ENCODE measurements at places on chromosomes 13 and 19.

GRCh38 chr13:25429466-25429865, 57.7 kb downstream of the ATP8A2 start:
- no peak for DNase-seq

GRCh38 chr13:97695684-97696083, 257.8 kb upstream of the IPO5 start:
- no peak for DNase-seq

- no peak for DNase-seq
Observed at GRCh38 chr19:1287354-1288225, 1.9 kb downstream of the EFNA2 start.

- DNase-seq: no peak
Observed at GRCh38 chr19:40641281-40641680, 40.1 kb downstream of the LTBP4 start.

DNA sequence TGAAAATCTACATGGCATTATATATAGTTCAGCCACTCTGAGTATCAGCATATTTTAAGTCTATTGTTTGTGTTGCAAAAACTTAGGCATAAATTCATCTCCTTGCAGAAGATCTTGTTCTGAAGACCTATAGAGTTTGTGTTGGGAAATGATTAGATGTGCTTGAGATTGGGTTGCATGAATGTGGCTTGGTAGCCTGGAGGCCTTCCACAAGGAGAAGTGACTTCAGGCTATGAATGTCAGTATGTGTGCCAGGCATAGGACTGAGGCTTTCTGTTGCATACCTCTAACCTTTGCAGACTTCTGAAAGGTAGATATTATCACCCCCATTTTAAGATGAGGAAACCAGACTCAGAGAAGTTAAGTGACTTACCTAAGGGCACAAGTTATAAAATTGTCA, 188.6 kb downstream of the OLFM4 start:
- DNase-seq: no peak

- no peak for DNase-seq
Observed at GRCh38 chr13:41386211-41386610, 71.1 kb upstream of the RGCC start.

DNA sequence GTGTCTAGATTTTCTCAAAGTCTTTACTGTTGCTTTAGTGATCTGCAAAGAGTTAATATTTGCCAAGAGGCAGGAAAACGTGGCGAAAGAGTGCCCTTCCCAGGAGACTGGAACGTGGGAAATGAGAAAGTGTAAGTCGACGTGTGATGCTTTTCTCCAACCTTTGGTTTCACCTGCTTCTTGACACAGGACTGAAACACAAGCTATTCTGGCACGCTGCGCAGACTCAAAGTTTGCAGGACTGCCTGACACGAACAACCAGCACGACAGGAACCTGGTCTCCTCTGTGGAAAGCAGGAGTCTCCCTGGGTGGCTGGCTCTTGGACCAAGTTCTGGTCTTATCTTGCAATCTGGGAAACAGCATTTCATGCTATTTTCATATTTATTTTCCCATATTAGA, 28.6 kb downstream of the RFXAP start:
- DNase-seq: no peak

GRCh38 chr19:54257116-54257480, at the start of gene LILRB5:
TSS of gene LILRB5 (minus strand) at chr19:54257273. CDS start at chr19:54257193, 80 bp downstream.
- no peak for DNase-seq

- DNase-seq: no peak
Observed at GRCh38 chr19:14088634-14089411, 1.7 kb downstream of the SAMD1 start.

GRCh38 chr19:10744253-10744798, 26.4 kb downstream of the DNM2 start:
- DNase-seq: no peak

DNA sequence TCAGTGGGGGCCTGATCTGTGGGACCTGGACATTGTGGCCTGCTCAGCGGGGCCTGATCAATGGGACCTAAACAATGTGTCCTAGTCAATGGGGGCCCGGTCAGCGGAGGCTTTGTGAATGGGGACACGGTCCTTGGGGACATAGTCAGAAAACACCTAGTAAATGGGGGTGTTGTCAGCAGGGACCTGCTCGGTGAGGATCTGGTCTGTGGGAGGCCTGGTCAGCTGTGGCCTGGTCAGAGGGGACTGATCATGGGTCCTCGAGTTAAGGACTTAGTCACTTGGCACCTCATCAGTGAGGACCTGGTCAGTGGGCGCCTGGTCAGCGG, 44.5 kb upstream of the TPM4 start:
- no peak for DNase-seq

DNA sequence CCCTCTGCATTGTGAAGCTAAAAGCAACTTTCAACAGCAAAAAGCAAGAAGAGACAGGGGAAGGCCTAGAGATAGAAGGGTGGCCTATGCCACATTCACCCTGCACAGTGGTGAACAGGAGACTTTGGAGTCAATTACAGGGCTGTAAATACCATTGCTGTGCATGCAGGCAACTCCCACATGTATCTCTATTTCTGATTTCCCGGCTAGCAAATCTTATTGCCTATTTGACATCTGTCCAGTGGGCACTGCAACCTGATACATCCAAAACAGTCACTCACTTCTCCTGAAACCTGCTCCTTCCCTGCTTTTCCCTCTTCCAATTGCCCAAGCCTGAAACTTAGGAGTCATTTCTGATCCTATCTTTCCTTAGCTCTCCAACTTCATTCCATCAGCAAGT, 13.4 kb downstream of the RUBCNL start:
- no peak for DNase-seq

DNA sequence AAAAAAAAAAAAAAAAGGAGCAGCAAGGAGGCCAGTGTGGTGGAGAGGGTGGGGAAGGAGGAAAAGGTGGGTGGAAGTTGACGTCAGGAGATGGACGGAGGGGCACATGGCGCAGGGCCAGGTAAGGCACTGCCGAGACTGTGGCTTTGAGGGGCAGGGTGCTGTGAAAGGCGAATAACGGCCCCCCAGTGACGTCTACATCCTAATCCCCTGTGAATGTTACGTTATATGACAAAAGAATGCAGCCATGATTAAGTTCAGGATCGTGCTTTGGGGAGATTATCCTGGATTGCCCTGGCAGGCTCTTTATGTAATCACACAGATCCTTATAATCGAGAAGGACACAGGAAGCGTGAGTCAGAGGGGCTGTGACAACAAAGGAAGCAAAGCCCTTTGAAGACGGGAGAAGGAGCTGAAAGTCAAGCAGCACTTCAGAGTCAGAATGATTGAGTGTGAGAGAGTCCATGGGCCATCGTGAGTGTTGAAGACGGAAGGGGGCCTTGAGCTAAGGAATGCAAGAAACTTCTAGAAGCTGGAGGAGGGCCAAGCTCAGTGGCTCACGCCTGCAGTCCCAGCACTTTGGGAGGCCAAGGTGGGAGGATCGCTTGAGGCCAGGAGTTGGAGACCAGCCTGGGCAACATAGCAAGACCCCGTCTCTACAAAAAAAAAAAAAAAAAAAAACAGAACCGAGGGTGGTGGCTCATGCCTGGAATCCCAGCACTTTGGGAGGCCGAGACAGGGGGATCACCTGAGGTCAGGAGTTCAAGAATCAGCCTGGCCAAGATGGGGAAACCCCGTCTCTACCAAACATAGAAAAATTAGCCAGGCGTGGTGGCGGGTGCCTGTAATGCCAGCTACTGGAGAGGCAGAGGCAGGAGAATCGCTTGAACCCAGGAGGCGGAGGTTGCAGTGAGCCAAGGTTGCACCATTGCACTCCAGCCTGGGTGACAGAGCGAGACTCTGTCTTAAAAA, 13.8 kb upstream of the CEACAM16 start:
- no peak for DNase-seq

GRCh38 chr13:94129490-94129894, 350.0 kb downstream of the DCT start:
- DNase-seq: no peak

- DNase-seq: no peak
Observed at GRCh38 chr19:2122251-2122650, 25.5 kb downstream of the IZUMO4 start.

GRCh38 chr19:9622531-9622930, 1.5 kb upstream of the ZNF561 start:
- DNase-seq: no peak
